ENCODE measurements at places on chromosomes 13 and 19.

DNA sequence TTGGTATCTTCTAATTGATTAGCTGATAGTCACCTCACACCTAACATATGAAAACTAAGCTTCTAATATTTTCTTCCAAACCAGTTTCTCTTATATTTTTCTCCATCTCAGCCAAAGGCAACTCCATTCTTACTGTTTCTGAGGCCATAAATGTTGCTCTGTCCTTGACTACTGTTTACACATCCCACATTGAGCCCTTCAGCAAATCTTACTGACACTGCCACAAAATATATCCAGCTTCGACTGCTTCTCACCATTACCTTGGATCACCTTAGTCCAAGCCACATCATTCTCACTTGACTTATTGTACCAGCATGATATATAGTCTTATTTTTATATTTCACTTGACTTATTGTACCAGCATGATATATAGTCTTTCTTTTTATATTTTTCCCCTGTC, 121.6 kb downstream of the MAB21L1 start:
- no peak for DNase-seq

- DNase-seq, result peak; percentile 52
Measured at GRCh38 chr19:7970716-7971448, 27.4 kb upstream of the TIMM44 start.

DNA sequence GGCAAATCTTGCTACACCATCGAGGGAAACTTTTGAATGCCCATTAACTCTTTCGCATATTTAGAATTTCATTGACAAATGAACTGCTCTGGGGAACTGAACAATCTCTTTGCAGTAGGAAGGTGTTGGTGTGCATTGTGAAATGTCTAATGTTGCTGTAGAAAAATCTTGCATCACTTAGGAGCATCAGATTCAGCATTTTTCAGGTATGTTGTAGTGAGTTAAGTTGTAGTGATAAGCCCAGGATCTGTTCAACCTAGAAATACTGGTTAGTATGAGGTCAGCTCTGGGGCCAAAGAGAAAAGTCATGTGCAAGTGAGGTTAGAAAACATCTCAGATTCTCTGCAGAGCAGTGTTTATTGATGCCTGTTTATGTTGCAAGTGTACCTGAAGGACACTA, 4.1 kb downstream of the FRY start:
- no peak for DNase-seq

DNA sequence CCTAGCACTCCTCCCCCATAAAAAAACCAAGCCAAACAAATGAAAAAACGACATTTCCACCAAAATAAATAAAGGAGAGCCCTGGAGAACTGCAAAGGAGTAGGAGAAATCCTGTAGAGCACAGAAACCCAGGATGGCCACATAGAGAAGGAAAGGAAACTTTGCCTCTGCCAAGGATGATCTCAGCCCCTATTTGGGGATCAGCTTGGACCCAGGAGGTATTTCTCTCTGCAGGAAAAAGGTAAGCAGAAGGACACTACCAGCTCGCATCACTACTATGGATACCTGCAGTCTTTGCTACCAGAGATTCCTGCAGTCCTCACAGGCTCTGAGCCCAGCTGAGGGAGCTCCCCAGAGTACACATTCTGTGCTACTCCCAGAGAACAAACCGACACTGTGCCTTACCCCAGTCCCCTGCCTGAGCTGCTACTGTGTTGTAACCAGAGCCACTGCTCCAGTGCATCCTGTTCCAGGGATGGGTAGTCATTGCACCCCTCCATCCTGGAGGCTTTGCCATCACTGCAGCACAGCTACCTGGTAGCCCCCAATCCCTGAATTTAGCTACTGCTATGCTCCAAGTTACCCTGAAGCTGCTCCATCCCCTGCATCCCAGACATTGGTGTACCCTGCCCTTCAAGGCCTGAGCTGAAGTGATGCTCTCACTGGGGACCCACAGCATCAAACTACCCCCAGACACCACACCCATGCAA, 41.7 kb downstream of the VWA8 start:
- DNase-seq, result no peak

DNA sequence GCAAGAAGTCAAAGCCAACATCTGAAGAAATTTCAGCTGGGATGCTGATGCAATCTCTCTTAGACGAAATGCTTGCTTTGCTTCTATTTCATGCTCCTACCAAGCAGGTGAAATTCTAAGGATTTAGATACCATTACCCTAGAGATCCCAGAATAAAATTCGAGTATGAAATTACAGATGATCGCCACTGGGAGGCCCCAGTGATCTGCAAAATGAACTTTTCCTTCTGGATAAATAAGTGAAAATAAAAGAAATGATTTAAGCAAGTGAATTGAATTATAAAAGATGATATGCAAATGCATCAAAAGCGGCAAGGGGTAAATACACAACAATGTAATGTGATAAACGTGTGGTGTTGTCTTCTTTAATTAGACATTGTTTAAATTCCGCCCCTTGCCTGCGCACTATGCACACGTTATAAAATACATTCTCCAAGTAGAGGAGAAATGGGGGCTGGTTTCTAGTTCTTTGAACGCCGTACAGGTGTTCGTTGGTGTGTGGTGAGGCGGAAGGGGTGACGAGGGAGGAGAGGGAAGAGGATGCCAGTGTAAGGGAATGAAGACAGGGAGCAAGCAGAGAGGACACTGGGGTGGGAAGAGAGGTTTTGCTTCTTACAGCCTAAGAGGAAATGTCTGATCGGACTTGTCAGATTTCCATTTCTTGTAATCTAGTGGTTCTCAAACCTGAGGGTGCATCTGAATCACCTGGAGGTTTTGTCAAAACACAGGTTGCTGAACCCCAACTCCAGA, 58.0 kb downstream of the ERCC5 start:
- peak; percentile 23 for DNase-seq

- DNase-seq, result no peak
Measured at GRCh38 chr19:7471696-7472615, 16.9 kb downstream of the PEX11G start.

GRCh38 chr13:21476893-21477472, 17.9 kb upstream of the ZDHHC20 start:
- peak; percentile 74 for DNase-seq

DNA sequence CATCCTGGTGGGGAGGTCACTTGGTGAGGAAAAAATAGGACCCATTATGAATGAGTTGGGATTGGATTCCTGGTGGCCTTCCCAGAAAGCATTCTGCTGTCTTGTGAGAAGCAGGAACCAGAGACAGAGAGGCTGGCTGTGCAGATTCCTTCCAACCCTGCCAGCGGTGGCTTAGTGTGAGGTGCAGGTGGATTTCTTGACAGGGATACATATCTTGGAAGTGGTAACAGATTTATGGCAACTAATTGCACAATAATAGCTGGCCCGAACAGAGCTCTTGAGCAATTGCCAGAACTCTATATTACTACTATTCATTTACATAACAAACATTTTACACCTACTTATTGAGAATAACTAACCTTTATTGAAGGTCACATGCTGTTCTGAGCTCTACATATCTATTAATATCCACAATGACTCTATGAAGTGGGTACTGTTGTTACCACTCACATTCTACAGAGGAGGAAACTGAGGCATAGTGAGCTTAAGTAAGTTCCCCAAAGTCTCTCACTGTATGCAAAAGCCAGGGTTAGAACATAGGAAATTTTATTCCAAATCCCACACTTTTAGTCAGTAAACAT, 173.9 kb upstream of the SERP2 start:
- DNase-seq, result no peak

DNA sequence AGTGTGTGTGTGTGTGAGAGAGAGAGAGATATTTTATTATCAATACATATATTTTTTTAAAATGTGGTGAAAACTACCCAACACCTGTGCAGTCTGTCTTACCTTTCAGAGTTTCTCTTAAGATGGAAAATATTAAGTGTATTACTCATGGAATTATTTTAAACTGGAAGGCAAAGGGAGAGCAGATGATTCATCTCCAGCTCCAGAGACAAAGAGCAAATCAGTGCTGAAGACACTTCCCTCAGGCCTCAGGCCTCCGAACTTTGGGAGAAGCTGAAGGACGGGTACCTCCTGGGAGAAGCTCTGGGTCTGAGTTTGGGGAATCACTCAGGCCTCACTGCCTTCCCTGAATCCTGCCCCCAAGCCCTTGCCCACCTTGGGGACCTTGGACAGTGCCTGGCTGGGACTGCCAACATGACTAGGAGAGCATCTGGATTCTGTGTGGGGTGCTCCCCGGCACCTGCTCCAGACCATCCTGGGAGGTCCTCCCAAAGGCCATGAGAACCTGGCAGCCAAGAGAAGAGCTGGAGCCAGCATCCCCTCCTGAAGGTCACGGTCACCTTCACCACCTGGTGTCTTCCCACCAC, 170.4 kb upstream of the UBL3 start:
- DNase-seq, result peak; percentile 74

DNA sequence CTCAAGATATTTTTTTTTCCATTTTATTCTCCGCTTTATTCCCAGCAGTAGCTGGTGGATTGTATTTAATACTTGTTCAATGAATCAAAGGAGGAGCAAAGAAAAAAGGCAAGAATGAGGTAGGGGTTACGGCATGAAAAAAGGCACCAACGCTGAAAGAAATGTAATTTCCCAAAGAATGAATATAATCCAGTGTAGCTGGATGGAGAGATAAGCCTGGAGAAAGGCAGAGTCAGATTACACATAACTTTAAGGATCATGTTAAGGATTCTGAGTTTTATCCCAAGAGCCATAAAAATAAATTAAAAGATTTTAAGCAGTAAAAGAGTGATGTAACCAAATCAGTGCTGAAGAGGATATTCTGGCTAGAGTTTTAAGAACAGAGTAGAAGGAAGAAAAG, 67.7 kb downstream of the RBM26 start:
- DNase-seq, result no peak

DNA sequence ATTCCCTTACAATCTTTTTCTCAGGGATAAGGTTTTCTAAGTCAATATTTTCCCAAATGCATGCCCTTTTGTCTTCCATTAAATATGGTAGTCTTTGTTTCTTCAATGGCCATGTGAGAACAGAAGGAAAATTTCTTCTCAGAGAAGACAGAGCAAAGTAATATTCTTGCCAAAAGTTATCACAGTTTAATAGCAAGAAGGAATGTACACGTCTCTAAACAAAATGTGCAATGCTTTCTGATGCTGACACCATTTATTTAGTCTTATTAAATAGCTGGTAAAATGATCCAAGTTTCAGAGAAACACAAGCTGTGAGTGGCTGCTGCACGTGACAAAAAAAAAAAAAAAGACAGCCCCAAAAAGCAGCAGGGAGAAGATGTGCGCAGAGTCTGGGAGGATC, 542.5 kb downstream of the GPC6 start:
- DNase-seq, result no peak

DNA sequence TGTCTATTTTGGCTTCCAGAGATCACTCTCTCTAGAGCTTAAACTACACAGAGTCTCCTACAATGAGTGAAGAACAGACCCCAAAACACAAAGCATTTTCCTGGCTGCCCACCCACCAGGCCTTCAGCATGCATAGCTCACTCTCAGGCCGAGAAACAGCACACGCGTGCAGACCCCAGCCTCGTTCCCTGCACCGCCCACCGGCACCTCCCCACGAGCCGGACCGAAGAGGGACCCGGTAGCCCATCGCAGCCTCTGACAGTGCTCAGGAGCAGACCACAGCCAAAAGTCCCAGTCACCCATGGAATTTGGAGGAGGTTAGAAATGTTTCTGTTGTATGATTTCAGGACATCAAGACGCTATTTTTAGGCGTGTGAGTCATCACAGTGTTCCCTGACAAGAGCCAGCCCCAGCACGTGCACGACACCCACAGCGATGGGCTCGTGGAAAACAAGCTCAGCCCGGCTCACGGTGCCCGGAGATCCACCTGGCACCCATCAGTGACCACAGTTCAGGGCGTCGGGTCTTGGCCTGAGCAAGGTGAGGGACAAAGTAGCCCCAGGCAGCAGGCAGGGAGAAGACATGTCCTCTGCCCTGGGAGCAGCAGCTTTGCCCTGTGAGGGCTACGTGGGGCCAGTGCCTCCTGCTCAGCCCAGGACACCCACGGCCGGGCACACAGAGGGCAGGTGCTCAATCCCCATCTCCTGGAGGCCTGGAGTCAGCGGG, 50.1 kb upstream of the SPACA7 start:
- no peak for DNase-seq

DNA sequence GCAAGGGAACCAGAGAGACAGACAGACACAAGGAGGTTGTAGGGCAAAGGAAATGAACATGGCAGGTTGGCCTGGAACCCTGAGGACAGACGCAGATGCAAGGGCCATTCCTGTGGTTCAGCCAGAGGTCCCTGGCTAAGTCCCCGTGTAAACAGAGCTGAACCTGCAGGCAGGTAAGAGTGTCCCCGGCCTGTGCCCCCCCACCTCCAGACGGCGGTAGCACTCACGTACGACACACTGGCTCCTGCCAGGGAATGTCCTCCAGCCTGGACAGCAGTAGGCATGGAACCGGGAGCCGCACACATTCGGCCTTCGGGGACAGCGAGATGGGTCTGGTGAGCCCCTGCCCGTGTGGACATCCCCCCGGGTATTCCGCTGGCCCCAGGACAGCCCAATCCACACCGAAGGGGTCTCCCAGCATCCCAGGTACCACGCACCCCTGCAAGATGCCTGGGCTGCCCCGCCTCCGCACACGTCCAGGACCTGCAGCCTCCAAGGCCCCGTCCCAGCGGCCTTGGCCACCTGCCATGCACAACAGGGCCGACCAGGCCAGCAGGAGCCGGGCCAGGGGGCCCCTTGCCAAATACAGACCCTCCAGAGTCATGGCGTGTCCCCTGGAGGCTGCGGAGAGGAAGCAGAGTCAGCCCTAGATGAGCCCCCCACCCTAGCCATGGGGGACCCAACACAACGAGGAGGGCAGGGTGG, 2.4 kb downstream of the FBN3 start:
- no peak for DNase-seq

- no peak for DNase-seq
Measured at GRCh38 chr19:20616071-20616470, 45.3 kb downstream of the ZNF626 start.

- no peak for DNase-seq
Measured at GRCh38 chr19:32718286-32718685, 1.3 kb upstream of the TDRD12 start.

- DNase-seq, result no peak
Measured at GRCh38 chr19:44748426-44749254, at the start of gene BCL3. TSS of gene BCL3 (plus strand) at chr19:44748708. CDS start at chr19:44748791, 83 bp downstream.

GRCh38 chr19:9912551-9913236, 23.6 kb downstream of the OLFM2 start:
- no peak for DNase-seq

DNA sequence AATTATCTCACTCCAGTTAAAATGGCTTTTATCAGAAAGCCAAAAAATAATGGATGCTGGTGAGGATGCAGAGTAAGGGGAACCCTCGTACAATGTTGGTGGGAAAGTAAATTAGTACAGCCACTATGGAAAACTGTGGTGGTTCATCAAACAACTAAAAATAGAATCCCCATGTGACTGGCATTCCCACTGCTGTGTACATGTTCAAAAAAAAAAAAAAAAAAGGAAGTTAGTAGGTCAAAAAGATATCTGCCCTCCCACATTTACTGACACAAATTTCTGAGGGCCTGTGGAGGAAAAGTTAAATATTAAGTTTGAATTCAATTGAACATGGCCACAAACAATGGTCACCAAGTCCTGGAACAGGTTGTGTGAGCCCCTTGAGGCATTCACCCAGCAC, 9.8 kb upstream of the ZSCAN5A start:
- DNase-seq, result no peak

GRCh38 chr19:55085923-55086715, 10.4 kb downstream of the EPS8L1 start:
- no peak for DNase-seq

- DNase-seq, result peak; percentile 26
Measured at GRCh38 chr13:48741377-48741776, 87.6 kb downstream of the CYSLTR2 start.

- no peak for DNase-seq
Measured at GRCh38 chr19:6677883-6678689, 8.1 kb upstream of the TNFSF14 start.
